Activated CD8-positive, alpha-beta memory T cell treated with anti-CD3 and anti-CD28 coated beads for 1 hour (primary cell): ENCODE measurements at places on chromosomes 12 and 14.

DNA sequence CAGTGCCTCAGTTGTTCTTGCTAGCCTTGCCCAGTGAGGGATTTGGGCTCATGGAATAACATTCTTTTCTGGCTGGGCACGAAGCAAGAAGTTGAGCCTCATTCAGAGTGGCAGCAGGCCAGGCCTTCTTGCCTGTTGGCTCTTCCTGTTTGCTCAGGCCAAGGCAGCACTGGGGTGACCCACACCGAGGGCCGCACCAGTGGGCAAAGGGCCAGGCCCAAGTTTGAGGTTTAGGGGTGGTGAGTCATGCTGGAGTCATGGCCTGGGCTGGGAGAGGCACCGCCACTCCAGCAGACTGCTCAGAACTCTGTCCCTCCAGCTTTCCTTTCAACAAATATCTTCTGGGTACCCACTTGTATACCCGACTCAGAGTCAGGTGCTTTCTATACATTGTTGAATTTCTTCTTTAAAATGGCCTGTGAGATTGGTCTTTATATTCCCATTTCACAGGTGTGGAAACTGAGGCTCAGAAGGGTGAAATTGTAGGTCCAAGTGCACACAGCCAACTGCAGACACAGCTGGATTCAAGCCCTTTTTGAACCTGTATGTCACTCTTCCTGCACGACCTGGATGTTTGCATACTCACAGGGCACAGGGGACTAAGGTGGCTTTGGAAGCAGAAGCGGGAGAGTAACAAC lies 279.4 kb downstream of the FOXN3 start:
- no peak for DNase-seq

GRCh38 chr12:43766291-43766690 lies 7.5 kb downstream of the IRAK4 start:
- no peak for DNase-seq

- no peak for DNase-seq
Measured at GRCh38 chr12:89829434-89829975, 120.9 kb upstream of the ATP2B1 start.

GRCh38 chr12:62930546-62931425 lies 4.2 kb downstream of the PPM1H start:
- DNase-seq, result no peak

DNA sequence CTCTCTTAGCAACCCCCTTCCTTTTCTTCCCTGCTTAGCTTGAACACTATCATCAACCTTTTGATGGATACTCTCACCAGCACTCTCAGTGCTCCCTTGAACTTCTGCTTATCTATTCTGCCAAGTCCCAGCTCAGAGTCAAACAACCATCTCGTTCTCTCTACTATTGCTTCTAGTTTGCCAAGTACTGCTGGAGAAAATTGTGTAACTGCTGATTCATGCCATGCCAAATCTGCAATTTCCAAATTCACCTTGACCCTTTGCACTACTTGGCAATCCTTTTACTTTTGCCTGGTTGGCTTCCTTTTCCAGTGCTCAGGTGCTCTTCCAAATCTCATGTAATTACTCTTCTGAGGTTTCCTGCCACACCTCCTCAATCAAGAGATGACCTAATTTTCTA lies 2.8 kb upstream of the CCDC196 start:
- DNase-seq, result no peak
